Effector CD4-positive, alpha-beta T cell (primary cell): ENCODE measurements at places on chromosomes 3 and 15.

DNA sequence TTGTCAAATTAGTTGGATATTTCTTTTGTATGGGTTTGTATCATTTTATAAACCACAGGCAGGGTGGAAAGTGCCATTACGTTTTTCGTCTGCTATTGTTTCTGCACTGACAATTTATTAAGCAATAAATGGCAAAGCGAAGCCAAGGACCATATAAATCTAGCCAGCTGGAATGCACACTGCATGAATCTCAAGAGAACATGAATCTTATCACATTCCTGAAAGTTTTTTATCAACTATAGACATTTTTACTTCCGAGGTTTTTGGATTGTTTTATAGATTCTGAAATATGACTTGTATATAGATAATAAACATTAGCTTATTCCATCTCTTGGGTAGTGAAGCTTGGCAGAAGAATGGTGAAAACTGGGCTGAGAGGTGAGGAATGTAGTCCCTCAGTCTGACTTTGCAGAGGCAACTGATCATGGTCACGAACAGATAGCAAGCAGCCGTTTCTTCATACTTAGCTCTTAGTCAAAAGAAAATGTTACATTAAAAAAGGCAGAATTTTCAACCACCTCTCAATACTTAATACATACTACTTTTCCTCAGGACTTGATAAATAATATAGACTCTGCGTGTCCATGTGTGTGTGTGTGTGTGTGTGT, 102.7 kb downstream of the OSBPL10 start:
- no peak for DNase-seq

- DNase-seq: no peak
Observed at GRCh38 chr3:127101411-127102187, 91.3 kb upstream of the PRR23E start.

GRCh38 chr15:36294359-36294758, 285.1 kb upstream of the CDIN1 start:
- no peak for DNase-seq

DNA sequence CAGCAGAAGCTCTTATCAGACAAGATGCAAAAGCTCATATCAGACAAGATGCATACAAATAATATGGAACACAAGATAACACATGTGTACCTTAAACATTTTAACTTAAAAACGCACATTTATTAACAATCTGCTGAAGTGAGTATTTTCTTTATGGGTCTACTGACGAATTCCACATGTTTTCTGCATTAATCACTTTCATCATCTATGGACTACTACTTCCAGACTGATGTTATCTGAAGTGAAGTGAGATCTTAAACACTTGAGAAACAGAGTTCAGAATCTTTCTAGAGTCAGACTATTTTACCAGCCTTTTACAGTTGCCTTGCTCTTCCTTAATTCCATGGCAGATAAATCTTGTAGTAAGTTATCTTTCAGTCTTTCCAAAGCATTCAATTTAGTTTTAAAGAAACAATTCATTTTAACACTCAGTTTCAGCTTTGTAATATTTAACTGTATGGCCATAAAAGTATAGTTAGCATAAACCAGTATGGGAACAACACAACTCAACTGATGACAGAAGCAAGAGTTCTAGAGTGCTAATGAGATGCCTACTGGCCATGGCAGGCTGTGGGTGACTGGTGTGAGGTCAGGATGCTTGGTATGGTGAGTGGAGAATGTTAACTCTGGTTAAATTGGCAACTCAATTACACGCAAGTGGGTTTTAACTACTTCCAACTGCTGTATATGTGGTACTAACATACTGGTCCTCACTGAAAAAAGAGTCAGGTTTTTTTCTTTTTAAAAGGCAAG, 9.8 kb downstream of the CMTM6 start:
- no peak for DNase-seq

DNA sequence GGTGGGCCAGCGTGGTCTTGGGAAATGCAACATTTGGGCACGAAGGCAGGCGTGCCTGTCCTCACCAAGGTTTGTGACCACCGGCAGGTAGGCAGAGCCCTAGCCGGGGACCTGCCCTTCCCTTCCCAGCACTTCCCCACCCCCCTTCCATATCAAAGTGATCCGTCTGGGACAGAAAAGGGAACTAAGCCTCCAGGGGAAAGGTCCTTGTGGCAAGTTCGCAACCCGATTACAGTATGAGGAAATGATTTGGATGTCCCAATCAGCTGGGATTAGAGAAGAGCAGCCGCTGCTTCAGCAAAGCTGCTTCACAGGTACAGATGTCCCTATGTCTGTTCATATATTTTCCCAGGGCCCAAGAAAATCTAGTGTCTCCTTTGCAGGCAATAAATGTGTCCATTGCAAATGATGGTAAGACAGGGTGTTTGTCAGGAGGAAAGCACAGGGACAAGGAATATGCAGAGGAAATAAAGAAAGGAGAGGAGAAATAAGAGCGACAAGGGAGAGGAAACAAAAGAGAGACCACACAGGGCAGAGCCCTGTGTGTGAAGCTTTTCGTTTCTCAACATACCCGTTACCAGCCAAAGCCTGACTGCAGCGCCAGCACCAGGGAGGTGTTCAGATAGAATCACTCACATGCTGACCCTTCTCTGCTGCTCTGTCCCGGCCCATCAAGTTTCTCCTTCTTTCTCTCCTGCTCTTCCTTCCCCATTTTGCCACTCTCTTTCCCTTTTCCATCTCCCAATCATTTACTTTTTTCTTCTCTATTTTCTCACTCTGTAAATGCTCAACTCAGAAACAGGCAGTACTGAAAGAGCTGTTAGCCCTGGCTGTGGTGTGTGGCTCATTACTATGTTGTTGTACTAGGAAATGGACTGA, 17.4 kb upstream of the SECISBP2L start:
- no peak for DNase-seq

- no peak for DNase-seq
Observed at GRCh38 chr15:80887148-80887547, 102.5 kb downstream of the MESD start.

DNA sequence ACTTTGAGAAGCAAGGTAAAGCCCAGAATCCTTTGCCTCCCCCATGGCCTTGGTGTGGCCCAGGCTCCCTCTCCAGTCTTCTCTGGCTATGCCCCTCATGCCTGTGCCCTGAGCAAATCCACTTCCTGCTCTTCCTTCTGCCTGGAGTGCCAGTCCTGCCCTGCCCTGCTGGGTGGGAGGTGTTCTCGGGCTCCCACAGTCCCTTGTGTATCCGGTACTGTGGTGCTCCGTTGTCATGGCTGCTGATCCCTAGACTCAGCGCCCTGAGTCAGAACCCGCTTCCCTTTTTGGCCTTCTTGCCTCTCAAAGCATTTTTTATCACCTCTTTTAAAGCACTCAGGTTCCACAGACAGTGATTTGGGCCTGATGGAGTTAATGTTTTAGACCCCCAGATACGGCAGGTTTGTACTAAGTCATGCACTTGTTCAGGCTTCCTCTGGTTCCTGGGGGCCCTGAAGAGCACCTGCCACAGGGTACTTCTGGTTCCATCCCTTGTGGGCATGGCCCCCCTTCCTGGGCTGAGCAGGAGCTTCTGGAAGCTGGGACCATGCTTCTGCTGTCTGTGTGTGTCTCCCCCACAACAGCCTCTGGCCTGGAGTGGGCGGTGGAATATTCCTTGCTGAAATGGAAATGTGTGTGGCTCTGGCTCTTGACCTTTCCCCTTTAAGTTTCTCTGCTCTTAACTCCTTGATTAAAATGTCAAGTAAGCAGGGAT, 29.6 kb upstream of the ADAMTS7 start:
- no peak for DNase-seq

DNA sequence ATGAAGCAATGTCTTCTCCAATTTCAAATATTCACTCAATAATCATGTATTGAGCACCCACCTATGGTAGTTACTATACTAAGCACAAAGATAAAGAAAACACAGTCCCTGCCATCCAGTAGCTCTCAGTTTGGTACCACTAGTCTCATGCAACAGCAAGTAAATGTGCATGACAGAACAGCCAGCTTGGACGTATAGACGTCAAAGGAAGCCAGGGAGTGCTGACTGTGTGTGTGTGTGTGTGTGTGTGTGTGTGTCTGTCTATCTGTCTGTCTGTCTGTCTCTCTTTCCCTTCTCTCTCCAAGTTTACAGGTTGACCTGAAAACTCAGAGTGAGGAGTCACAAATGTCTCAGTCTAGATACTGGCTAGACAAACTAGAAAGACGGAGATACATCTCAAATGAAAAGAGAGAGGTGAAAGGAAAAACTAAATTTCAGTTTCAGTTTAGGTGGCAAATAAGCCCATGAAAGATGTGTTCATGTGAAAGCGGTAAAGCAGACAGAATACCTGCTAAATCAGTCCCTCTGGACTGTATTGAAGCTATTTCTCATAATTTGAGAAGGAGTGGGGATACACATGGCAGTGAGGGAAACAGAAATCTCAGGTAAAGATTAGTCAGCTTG, 141.1 kb upstream of the PTPRG start:
- DNase-seq: no peak

DNA sequence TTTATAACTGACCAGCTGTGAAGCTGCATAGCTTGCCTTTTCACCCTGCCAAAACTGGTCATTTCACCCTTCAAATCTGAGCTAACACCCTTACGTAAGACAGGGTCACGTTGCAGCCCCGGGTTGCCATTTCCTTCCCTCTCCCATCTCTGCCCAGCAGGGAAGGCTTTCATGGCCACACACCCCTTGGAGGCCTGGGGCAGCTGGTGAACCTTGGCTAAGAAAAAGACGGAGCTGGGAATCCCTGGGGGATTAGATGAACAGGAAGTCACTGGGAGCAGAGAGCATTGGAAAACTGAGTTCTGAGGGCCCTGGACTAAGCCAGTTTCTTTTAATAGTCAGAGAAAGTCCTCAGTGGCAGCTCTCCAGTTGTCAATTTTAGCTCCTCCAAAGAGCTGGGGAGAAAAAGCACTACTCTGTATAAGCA, 67.8 kb downstream of the TTC23 start:
- no peak for DNase-seq

GRCh38 chr15:62559381-62559733, 394.3 kb upstream of the C2CD4B start:
- DNase-seq: no peak

DNA sequence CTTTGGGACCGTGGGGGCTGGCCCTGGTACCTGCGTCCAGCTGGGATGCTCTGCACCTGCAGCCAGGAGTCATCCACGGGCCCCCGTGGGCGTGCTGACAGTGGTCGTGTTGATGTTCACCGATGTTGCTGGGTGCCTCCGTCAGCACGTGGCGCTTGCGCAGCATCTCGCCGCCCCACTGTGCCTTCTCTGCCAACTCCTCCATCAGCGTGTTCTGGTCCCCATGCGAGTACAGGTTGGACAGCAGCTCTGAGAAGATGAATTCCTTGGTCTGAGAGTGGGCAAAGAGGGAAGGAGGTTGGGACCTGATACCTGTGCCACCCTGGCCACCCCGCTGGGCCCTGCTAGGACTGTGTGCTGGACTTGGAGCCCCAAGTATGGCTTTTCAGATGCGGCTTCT, 61.4 kb downstream of the ADAMTS7 start:
- no peak for DNase-seq

GRCh38 chr3:111621535-111621934, 26.4 kb upstream of the ZBED2 start:
- DNase-seq: no peak

DNA sequence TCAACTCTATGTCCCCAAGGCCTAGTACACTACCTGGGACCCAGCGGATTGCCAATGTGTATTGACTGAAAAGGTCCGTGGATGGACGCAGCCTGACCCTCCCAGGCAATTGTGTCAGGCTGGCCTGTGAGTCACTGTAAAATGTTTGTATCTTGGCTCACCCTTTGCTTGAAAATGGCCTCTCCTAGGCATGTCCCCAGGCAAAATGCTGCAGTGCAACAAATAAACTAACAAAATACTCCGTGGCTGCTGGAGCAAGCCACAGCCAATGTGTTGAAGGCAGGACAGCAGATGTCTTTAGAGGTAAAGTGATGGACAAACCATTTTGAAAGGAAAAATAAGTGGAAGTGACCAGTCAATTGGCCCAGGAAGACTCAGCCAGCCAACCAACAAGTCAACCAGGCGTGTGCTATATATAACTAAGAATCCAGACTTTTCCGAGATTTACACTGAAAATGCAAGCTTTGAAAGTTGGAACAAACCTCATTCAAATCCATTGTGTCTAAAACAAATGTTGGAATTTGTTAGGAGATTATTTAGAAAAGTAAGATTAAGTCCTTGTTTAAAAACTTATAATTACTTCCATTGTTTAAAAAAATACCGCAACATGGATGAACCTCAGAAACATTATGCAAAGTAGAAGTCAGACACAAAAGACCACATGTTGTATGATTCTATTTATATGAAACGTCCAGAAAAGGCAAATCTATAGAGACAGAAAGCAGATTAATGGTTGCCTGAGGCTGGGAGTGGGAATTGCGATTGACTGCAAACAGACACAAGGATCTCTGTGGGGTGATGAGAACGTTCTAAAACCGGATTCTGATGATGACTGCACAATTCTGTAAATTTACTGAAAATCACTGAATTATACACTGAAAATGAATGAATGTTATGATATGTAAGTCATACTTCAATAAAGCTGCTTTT, 191.2 kb downstream of the TLE3 start:
- no peak for DNase-seq

DNA sequence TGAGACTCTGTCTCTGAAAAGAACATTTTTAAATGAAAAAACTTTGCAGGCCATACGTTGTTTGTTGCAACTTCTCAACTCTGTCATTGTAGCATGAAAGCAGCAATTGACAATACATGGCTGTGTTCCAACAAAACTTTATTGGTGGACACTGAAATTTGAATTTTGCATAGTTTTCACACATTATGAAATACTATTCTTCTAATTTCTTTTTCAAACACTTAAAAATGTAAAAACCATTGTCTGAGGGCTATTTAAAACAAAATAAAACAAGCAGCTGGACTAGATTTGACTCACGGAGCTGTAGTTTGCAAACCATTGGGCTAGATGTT, 18.5 kb upstream of the CSTA start:
- no peak for DNase-seq

- DNase-seq: no peak
Observed at GRCh38 chr3:124084022-124084881, 92.3 kb upstream of the ROPN1 start.

GRCh38 chr3:53803816-53804695, 42.2 kb downstream of the CHDH start:
- no peak for DNase-seq

- DNase-seq: no peak
Observed at GRCh38 chr3:64327100-64327804, 102.0 kb upstream of the PRICKLE2 start.

DNA sequence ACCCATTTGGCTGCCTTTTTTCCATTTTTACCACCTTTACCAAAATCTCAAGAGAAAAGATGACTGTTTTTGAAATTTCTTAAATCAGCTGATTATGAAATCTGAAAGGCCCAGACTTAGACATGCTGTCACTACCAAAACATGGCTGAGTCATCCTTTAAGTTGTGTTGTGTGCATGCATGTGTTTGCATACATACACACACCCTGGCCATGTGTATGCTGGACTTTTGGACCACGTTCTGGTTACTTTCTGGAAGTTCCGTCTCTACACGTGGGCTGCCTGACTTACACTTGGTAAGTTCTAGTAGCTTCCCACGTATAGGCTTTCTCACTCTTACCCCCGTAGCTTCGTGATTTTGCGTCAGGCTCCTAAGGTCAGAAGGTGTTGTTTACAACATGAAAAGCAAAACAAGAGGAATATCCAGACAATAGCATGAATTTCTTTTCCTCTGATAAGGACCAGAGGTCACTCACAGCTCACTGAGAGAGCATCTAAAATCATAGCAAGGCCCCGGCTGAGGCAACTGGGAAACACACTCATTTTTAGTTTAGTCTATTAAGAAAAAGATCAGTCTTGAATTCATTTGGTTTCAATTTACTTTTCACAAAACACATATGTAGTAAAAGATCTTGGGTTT, 62.4 kb downstream of the COL8A1 start:
- DNase-seq: no peak
